ENCODE measurements at places on chromosomes 4 and X. TPM values are rescaled to one million over a fixed set of nuclear protein-coding genes. Genes with fewer than 3 reads are reported as not detected.

Gene HERC6
- 5.2 TPM for total RNA-seq

Gene MSANTD1
- total RNA-seq: 0.32 TPM

DNA sequence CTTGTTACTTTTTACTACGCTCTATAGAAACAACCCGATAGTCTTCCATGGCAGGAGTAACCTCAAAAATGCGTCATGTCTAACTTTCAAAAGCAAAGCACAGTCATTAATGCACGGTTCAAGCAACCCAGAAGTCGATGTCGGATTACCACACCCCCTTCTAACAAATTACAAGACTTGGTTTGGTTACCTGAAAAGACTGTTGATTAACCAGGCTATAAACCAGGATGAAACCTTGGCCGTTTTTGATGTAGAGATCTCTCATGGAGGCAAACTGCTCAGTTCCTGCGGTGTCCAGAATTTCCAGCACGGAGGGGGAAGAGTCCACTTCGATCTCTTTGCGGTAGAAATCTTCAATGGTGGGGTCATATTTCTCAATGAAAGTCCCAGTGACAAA is 2.4 kb downstream of the RAP2C start:
- DNase-seq: no peak

DNA sequence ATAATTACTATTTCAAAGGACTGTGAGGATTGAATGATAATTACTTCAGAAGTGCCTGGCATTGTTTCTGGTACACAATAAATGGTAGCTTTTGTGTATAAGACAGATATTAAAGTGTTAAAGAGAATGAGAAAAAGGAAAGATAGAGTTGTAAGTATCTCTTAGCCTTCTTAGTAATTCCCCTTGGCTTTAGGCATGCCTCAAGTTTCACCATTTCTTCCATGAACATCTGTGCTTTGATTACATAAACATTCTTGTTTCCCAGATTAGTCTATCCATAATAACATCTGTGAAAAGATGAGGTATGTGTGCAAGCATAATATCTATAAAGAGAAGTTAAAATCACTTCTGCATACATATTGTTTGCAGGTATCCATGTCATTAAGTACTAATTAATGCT is 230.9 kb upstream of the TEX13A start:
- DNase-seq: no peak

DNA sequence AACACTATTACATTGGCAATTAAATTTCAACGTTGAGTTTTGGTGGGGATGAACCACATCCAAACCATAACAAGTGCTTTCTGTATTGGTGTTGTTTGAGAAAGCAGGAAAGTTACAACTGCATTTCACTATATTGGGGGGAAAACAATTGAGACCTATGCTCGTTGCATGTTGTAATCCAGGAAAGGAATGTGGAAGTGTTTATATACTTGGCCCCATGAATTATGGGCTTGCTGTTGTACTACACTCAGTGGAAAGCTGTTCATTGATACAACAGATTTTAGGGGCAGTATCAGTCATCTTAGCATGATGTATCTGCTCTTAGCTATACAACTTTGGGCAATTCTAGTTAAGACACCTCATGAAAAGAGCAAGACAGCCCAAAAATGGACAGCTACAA is 52.4 kb downstream of the KLHL5 start:
- DNase-seq: no peak

Measured in NCI-H460 (cell line).